CMK (cell line): ENCODE measurements at places on chromosomes 7 and 10.

- DNase-seq: no peak
These were observed 1243.1 kb downstream of the GATA3 start for GRCh38 chr10:9297580-9297979.

- DNase-seq: no peak
These were observed 30.1 kb upstream of the COMTD1 start for GRCh38 chr10:75265856-75266255.

DNA sequence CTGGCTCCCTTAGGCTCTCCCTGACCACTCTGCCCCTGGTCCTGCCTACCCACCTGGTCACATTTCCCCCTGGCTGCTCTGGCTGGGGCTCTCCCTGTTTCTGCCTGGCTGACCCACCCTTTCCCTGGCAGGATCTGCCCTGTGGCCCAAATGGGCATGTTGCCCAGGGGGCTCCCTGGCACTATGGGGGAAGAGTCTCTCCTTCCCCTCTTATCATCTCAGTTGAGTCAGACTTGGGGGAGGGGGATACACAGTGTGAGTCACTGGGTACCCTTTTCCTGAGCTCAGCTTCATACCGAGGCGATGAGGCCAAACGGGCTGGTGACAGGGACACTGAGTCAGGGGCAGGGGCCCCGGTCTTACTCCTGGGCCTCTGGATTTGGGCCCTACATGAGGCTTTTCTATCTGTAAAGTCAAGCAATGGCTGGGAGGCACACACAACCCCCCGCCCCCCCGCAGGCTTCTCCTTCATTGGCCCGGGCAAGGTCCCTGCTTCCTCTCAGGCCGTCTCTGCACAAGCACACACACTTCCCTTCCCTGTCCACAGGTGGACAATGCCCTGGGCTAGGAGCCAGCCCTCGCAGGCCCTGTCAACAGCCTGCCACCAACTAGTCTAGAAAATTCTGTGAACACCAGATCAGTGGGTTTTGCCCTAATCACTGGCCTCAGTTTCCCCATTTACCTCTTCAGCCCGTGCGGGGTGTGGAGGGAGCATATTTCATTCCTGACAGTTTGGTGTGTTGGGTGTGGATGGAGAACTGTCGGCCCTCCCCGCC is 627 bp upstream of the FLNC start:
- no peak for DNase-seq

DNA sequence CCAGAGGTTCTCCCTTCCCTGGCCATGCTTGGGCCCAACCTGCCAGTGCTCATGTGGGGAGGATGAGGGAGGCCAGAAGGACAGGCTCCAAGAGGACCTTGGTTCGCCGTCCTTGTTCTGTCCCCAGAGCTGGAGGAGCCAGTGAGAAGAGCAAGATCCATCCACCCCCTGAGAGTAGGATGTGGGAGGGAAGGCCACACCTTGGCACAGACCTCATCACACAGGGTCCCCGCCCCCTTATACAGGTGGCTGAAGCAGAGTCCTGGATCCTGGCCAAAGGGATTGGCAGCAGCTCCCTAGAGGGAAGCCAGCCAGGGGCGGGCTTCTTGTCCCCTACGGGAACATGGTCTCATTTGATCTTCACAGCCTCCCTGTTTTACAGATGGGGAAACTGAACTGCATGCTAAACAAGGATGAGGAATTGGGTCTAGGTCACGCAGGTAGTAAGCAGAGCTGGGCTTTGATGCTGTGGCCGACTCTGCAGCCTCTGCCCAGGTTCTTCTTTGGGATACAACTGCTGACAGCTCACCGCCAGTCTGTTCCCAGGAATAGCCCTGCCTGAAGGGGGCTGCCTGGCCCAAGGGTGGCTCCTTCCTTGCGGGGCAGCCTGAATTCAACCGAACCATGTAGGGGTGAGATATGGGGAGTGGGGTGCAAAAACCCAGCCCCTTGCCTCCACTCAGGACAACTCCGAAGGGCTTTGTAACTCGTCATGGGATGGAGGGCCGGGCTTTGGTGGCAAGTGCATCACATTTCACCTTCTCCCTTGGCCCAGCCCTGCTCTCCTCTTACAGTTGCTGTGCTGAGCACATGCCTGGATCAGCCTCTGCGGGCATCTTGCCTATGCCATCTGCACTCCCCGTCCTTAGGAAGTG is 62.2 kb upstream of the KDM7A start:
- no peak for DNase-seq

- no peak for DNase-seq
These were observed 45.2 kb downstream of the ARHGAP12 start for GRCh38 chr10:31883397-31883796.

- no peak for DNase-seq
These were observed 56.0 kb downstream of the CPXM2 start for GRCh38 chr10:123835575-123835974.

- no peak for DNase-seq
These were observed 331.2 kb upstream of the FZD1 start for GRCh38 chr7:90933041-90933440.

DNA sequence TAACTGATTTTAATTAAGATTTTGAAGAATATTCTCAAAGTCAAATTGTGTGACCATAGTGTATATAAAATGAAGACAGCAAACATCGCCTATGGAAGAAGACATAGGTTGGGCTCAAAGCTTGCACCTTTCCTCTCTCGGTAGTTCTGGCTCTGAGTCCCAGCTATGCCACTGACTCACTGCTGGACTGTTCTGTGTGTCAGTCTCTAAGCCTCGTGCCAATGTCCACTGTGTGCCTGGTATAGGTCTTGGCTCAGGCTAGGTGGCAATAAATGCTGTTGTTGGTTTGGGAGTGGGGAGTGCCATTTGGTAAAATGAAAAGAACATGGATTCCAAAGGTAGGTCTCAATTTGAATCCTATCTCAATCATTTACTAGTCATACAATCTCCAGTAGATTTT is 137.5 kb upstream of the RHEB start:
- DNase-seq: no peak
